Heart right ventricle (tissue), 16 donors: ENCODE measurements at places on chromosomes 6 and 20. TPM values are rescaled to one million over a fixed set of nuclear protein-coding genes. Genes with fewer than 3 reads are reported as not detected.

The SYCP2L gene
- polyA plus RNA-seq: 1.9 TPM

The PRICKLE4 gene
- 6.1 TPM for polyA plus RNA-seq

The NEURL2 gene
- polyA plus RNA-seq: 7.2 TPM

The RSPO3 gene
- 0.73 TPM for polyA plus RNA-seq

- DNase-seq: no peak
Measured at GRCh38 chr6:68054756-68055155, 580.3 kb upstream of the ADGRB3 start.
